Stimulated activated CD4-positive, alpha-beta T cell treated with anti-CD3 and anti-CD28 coated beads, Interleukin-1b, Interleukin-23, amount 100 ng/mL, for 1 hour (primary cell): ENCODE measurements at places on chromosomes 6 and 20.

GRCh38 chr6:95478941-95479340 is 98.4 kb upstream of the MANEA start:
- no peak for DNase-seq

- DNase-seq = no peak
Observed at GRCh38 chr6:42257614-42258013, 40.0 kb upstream of the MRPS10 start.

- DNase-seq = no peak
Observed at GRCh38 chr6:131255911-131256310, 120.6 kb downstream of the AKAP7 start.

- no peak for DNase-seq
Observed at GRCh38 chr20:16311756-16312155, 261.5 kb downstream of the KIF16B start.

DNA sequence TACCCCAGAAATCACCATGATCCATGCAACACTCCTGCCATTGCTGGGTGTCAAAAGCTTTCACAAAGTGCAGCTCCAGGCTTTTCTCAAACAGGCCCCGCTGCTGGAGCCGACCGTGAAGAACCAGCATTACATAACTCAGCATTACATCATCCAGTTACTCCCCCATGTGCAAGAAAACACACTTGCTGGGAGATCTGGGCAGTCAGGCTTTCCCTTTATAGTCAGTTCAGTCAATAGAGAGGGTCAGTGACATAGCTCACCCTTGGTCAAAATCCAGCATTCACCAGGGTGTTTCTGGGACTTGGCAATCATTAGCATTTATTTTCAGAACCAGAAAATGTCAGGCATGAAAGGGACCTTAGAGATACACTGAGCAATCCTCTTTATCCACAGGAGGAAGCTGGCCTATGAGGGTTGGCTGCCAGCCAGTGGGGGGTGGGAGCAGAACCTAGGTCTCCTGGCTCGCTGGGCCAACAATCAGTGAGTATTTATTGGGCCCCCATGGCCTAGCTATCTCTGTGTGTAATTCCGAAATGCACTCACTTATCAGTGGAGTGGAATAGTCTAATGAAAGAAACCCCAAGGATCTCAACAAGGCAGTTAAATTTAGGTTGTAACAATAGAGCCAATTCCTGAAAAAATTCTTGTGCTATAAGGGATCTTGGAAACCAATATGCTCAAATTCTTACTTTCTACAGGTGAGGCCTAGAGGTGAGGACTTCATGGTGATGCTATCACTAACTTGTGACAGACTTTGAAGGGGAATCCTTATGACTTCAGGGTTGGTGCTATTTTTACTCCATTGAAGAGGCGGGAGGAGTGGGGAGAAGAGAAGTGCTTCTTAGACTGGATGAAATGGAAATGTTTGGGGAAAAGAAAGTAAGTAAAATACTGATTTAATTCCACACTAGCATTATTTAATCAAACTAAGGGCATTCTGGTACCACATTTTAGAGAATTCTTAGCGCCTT is 54.6 kb downstream of the LYRM4 start:
- DNase-seq = no peak

GRCh38 chr20:50189681-50190250 is 864 bp upstream of the CEBPB start:
- no peak for DNase-seq

DNA sequence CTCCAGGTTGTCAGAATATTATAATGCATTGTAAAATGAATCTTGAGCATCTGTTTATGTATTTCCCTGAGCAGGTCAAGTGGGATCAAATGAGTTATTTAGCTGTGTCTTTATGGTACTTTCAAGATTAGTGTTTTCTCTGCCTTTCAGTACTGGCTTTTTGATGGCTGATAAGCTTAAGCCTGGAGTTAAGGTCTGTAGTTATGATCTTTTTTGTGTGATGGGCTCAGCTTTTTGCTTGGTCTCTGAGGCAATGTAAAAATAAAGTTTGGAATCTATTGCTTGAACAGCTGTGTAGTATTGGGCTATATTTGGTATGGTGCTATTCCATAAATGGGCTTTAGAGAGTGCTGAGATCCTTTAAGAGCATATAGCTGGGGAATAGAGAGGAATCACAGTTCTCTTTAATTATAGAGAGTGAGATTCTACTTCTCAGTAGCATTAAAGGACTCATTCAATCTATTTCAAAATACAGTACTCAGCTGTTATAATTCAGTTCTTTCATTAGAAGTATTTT is 40.7 kb downstream of the ZNF451 start:
- no peak for DNase-seq

GRCh38 chr20:22863826-22864225 is 171.3 kb upstream of the SSTR4 start:
- DNase-seq = no peak

- DNase-seq = no peak
Observed at GRCh38 chr6:112606656-112607435, 259.7 kb downstream of the RFPL4B start.

DNA sequence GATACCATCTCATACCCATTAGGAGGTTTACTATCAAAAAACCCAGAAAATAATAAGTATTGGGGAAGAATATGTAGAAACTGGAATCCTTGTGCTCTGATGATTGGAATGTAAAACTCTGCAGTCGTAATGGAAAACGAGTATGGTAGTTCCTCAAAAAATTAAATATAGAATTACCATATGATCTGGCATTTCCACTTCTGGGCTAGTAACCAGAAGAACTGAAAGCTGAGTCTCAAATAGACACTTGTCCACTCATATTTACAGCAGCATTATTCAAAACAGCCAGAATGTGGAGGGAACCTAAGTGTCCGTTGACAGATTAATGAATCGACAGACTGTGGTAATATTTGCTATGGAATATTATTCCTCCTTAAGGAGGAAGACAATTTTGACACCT is 44.3 kb downstream of the FOXC1 start:
- DNase-seq = no peak

DNA sequence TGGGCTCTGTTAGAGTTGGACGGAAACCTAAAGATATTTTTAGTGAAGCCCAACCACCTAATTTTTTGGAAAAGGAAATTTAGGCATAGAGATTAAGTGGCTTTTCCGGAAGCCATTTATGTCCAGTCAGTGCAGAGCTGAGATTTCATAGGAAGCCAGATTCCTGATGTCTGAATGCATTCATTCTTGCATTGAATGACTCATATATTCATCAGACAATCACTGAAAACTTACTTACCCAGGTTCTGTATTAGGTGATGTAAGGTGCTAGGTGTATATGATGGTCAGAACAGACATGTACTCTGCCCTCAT is 4.1 kb downstream of the SH3BGRL2 start:
- DNase-seq = no peak
